Muscle of arm (tissue), 14 donors: ENCODE measurements at places on chromosomes 6 and 20. TPM values are rescaled to one million over a fixed set of nuclear protein-coding genes. Genes with fewer than 3 reads are reported as not detected.

CDH22 gene
- 0.44 TPM for polyA plus RNA-seq

EFCAB8 gene
- 0.07 TPM for polyA plus RNA-seq

DNA sequence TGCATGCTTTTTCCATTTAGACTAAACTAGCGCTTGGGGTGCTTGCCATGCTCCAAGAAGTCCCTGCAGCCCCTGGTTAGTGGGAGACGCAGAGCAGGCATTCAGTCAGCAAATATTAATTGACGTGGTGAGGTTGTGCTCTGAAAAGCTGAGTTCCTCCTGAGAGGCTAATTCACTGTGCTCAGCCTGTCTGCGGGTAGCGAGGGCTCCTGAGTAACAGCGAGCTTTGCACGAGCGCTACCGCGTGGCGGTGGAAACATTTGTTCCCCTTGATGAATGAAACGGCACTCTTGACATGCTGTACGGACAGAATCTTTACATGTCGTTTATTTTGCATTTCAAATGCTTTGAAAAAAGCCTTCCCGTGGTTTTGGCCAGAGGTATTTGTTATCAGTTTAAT is 170.6 kb upstream of the AGPAT4 start:
- no peak for DNase-seq

- DNase-seq = no peak
Observed at GRCh38 chr6:143952947-143953701, 54.9 kb downstream of the PLAGL1 start.

DNA sequence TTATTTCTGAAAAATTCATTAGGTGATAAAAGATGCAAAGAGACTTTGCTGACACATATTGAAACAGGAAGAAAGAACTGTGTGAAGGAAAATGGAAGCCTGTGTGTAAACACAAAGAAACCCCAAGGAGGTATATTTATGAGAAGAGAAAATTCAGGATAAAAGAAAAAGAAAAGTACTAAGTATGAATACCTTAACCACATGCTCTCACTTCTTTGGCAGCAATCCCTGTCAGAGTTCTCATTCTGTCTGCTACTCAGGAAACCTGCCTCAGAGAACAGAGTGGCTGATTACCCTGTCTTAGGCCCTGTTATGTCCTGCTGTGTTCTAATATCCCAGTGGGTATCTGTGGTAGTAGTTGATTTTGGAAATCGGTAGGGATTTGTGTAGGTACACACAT is 457.9 kb downstream of the TBC1D32 start:
- DNase-seq = no peak
